ENCODE measurements at places on chromosomes 4 and X.

GRCh38 chrX:119573222-119573621 is 1.1 kb upstream of the UBE2A start:
- no peak for DNase-seq

- no peak for DNase-seq
Observed at GRCh38 chrX:46543441-46543840, 1.8 kb downstream of the ZNF674 start.

- no peak for DNase-seq
Observed at GRCh38 chr4:87268411-87268810, 48.0 kb upstream of the KLHL8 start.

DNA sequence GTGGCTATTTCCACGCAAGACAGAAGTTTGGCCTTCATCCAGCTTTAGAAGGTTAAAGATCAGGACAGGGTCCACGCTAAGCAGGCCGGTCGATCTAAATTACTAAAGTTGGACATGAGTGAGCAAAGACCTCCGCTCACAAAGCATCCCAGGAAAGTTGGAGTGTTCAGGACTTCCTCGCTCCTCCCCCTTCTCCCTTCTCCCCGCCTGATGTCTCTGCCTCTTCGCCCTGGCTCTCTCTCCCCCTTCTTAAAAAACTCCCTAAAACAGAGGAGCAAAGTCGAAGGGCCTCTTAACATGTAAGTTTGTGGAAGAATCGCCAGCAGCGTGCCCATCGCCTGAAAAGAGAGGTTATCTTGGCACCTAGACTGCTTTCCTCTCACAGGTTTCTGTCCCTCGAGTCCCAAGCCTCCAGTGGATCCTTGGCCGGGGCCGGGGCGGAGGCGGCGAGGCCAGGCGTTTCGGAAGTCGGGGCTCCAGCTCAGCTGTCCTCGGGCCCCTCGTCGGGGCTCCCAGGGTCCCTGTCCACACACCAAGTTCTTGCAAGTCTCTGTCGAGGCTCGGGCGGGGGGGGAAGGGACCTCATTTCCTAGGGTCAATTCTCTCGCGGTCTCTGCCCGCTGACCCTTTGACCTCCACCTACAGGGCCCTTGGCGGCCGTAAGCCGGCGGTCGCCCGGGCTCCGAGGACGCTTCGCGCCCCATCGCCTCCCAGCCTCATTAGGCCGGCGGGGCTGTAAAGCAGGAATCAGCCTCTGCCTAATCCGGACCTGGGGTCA is 7.6 kb downstream of the ZIC3 start:
- no peak for DNase-seq

DNA sequence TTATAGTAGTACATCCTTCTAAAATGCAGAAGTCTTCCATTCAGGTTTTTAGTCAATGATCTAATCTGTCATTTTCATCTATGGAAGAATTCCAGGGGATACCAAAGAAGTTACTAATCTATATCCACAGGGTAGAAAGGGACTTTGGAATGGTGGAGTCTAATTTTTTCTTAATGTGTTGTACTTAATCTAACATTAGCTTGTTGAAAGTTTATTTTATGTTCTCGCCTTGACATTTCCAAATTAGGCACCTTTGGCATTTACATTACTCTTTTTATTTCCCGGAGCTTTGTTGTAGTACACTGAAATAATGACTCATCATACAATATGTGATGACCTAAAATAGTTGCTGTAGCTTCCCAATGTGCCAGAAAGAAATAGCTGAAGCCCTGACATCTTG is 91.5 kb downstream of the HTR2C start:
- DNase-seq: no peak

- no peak for DNase-seq
Observed at GRCh38 chr4:79864500-79865200, 208.4 kb downstream of the ANTXR2 start.

DNA sequence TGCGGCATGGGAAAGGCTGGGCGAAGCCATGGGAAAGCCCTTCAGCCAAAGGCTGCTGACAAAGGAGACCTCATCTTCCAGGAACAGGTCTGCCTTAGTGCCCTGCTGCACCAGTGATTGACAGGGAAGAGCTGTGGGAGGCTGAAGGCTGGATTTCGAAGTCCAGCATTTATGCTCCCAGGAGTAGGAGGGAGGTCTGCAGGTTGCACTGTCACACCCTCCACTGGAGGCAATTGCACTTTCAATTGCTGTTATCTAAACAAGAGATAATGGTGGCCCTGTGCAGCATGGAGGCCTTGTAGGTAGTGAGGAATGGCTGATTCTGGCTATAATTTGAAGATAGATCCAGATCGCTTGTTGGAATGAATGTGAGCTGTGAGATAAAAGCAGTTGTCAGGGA is 43.7 kb downstream of the FAM114A1 start:
- DNase-seq: no peak

GRCh38 chr4:108850219-108850649 is 87.4 kb upstream of the ETNPPL start:
- DNase-seq: no peak

DNA sequence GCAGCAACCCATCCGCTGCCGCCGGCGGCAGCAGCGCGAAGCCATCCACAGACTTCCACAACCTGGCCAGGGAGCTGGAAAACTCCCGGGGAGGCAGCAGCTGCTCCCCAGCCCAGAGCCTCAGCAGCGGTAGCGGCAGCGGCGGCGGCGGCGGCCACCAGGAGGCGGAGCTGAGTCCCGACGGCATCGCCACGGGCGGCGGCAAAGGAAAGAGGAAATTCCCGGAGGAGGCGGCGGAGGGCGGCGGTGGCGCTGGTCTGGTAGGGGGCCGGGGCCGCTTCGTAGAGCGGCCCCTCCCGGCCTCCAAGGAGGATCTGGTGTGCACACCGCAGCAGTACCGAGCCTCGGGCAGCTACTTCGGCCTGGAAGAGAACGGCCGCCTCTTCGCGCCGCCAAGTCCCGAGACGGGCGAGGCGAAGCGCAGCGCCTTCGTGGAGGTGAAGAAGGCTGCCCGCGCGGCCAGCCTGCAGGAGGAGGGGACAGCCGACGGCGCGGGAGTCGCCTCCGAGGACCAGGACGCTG is 4.9 kb downstream of the PRDM8 start:
- peak; percentile 82 for DNase-seq

DNA sequence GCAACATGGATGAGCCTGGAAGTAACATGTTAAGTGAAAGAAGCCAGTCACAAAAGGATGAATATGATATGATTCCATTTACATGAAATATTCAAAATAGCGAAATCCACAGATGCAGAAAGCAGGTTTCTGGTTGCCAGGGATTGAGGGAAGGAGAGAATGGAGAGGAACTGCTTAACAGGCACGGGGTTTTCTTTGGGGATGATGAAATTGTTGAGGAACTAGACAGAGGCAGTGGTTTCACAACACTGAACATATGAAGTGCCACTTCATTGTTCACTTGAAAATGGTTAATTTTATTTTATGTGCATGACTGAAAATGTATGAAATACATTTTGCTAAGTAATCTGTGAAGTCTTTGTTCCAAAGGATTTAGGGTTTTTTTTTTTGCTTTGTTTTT is 182.5 kb upstream of the TBL1X start:
- DNase-seq: no peak

DNA sequence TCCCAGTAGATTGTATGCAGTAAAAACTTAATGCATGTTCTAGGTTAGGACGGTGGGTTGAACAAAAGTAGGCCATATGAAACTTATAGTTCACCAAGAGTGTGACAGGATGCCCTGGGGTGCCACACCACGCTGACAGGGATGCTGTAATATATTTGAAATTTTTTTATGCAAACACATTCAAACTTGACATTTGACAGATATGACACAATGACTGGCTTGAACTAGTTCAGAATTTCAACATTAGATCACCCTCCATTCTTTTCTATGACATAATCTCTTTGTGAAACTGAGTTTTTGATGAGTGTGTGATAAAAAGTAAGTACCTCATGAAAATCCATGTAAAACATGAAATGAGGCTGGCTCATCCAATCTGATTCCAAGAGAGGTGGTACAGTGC is 198.4 kb downstream of the PALLD start:
- no peak for DNase-seq

- DNase-seq: no peak
Observed at GRCh38 chr4:109301651-109302360, 652 bp downstream of the COL25A1 start.

- DNase-seq: no peak
Observed at GRCh38 chrX:98065151-98065550, 1181.4 kb downstream of the RPA4 start.

DNA sequence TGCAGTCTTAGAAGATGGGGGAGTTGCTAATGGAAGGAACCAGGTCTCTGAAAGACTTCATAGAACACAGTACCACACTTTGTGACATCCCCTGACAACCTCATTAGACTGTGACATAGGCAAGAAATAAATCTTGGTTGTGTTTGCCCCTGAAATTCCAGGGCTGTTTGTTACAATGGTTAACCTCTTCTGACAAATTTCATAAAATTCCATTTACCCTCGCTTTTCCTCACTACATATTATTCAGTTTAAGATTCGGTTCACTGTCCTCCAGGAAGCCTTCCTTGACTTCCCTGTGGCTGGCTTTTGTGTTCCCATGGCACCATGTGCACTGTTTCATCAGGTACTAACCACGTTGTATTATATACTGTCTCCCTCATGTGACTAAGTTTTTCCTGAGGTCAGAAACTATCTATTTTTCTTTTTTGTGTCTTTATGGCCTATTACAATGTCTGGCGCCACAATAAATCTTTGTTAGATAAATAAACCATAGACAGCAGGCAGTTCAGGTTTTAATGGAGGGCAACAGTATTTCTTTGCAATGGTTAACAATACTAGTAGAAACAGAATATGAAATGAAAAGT is 54.2 kb downstream of the ATXN3L start:
- DNase-seq: no peak

GRCh38 chr4:109754093-109754857 is 24.4 kb upstream of the PLA2G12A start:
- DNase-seq: no peak

GRCh38 chr4:1550122-1551070 is 133.7 kb downstream of the FAM53A start:
- DNase-seq: no peak

- no peak for DNase-seq
Observed at GRCh38 chr4:56132835-56133234, 184.1 kb downstream of the CEP135 start.

- DNase-seq: peak; percentile 89
Observed at GRCh38 chr4:102868781-102869568, at the start of gene CISD2. Gene CISD2 (plus strand): TSS chr4:102868992. CDS start chr4:102869085, 93 bp downstream.

DNA sequence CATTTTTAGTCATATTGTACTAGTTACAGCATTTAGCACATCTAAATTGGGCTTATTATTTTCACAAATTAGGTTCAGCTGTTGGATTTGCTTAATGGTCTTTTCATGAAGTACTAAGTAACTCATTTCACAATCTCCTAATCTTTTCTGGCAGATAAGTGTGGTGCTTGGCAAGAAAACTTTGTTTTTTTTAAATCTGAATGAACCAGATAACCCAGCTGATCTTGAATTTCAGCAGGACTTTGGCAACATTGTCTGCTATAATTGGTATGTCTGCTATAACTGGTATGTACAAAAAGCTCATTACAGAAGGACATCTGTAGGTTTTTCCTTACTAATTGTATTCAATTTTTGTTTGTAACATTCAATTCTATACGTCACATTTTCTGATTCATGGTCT is 22.7 kb downstream of the WDR19 start:
- DNase-seq: no peak

DNA sequence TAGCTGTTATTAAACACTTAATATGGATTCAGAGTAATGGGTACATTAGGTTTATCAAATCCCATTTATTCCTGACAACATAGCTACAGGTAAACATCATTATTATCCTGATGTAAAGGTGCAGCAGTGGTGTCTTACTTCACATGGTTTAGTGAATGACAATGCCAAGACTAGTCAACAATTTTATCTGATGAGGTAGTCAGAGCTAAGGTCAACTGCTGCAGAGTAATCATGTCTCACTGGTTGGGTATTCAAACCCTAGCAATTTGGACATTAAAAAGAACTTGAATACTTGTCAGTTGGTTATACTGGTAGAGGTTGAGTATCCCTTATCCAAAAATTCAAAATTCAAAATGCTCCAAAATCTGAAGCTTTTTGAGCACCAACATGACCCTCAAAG is 117.6 kb downstream of the MAB21L2 start:
- DNase-seq: no peak

DNA sequence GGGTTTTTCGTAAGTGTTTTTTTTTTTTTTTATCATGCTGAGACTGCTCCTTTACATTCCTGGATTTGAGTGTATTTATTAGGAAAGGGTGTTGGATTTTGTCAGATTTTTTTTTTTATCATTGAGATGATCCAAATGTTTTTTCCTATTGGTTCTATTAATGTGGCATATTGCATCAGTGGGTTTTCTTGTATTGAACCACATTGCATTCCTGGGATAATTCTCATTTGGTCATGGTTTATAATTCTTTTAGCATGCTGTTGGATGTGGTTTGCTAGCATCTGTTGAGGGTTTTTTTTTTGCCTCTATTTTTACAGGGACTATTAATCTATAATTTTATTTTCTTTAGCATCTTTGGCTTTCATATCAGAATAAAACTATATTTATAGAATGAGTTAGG is 28.8 kb downstream of the COL4A5 start:
- DNase-seq: no peak

- no peak for DNase-seq
Observed at GRCh38 chr4:74754218-74754617, 40.1 kb downstream of the BTC start.

DNA sequence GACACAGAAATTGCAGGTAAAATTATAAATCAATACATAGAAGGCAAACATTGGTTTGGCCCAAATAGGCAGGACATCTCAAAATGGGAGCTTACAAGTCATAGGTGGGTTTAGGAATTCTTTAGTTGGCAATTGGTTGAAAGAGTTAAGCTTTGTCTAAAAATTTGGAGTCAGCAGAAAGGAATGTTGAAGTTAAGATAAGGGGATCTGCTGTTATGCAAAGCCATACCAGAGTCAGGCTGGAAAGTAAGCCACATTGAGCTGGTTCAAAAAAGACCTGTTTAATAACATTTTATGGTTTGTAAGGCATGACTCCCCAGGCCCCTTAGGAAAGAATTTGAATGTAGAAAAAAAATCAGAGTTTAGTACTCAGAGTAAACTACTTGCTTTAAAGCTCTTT is 92.6 kb downstream of the IL13RA2 start:
- DNase-seq: no peak

GRCh38 chr4:144014808-144015207 is 4.4 kb downstream of the GYPB start:
- DNase-seq: no peak

- no peak for DNase-seq
Observed at GRCh38 chrX:74272230-74272629, 31.8 kb upstream of the ZCCHC13 start.

- peak; percentile 60 for DNase-seq
Observed at GRCh38 chr4:89254847-89255246, 52.8 kb downstream of the GPRIN3 start.

GRCh38 chr4:11768251-11768972 is 339.7 kb upstream of the HS3ST1 start:
- no peak for DNase-seq

- no peak for DNase-seq
Observed at GRCh38 chr4:154642373-154643009, 30.0 kb upstream of the FGG start.

DNA sequence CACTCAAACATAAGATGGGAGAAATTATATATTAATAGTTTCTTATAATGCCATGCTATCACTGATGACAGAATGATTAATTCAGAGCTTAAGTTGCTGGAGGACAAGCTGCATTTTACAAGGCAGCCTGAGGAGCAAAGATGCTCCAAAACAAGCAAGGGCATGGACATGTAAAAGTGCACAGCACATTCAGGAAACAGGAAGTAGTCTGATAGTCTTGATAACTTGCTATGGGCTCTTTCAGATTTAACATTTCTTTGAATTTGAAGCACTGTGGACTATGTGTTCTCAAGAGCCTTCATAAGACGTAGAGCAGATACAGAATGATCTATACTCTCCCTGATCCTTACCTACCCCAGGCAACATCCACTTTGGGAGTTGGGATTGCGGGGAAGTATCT is 50.0 kb downstream of the AMMECR1 start:
- no peak for DNase-seq

- no peak for DNase-seq
Observed at GRCh38 chr4:55864577-55865223, 11.3 kb downstream of the EXOC1 start.

Data from CD4-positive, alpha-beta T cell treated with Interleukin-6 for 4 hours (primary cell).